Hepatocyte (in vitro differentiated cells): ENCODE measurements at places on chromosomes 2 and 18.
A peak's percentile ranks its signal among the peaks of the same experiment; 100 is the strongest.

DNA sequence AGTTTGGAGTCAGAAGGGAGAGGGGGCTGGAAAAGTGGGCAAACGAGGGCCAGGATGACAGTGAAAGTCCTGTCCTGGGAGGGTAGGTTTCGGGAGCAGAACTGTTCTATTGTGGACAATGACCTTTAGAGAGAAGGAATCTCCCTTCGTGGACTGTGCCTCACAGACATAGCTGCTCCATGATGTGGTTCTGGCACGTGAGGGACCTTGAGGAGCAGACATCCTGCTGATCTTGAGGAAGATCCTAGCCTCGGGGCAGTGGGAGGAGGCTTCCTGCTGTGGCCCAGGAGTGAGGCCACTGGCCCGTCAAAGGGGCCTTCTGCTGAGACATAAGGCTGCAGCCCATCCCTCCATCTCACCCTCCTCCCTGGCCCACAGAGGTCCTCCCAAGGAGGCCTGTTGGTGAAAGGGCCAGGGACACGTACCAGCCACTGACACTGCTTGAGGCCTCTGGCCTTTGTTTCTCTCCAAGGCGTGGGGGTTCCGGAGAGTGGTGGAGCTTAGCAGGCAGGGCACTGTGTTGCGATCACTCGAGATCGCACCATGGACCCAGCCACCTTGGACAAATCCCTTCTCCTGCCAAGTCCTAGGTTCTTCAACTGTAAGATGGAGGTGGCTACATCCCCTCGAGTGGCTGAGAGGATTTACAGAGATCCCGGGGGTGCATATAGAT is 167.2 kb downstream of the CELF4 start:
- H3K27ac ChIP-seq = no peak overlapping the region
- H3K4me3 ChIP-seq = no peak overlapping the region
- H3K4me1 ChIP-seq = peaks cover 3% of the 10 kb centered on the region
- no peak for DNase-seq
- H3K27me3 ChIP-seq = peaks cover 17% of the 10 kb centered on the region

GRCh38 chr18:10140461-10141282 is 226.9 kb downstream of the VAPA start:
- peak overlapping the region; percentile 82 for H3K27ac ChIP-seq
- H3K4me3 ChIP-seq = no peak overlapping the region
- H3K27me3 ChIP-seq = no peaks in the 10 kb centered on the region
- peak; percentile 81 for DNase-seq

DNA sequence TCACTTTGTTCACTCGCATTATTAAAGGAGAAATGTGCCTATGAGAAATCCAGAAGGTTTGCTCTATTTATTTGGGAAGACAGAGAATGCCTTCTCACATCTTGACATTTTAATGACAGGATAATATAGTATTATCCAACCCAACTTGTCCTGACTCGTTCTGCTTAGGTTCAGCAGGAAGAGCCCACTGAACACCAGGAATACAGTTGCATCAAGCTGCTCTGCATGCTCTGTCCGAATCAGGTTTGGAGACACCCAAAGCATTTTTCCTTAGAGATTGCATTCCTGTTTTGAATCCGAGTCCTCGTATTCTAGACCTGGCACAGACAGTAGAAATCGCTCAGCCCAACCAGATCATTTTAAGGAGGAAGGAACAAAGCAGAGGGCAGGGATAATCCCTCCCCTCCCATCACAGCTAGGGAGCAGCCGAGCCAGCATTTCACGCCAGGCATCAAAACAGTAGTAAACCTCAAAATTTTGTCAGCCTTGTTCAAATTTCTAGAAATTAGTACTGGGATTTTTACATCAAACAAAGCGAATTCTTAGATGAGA is 837.4 kb upstream of the ID2 start:
- no peaks in the 10 kb centered on the region for H3K27me3 ChIP-seq
- H3K36me3 ChIP-seq = no peaks in the 10 kb centered on the region
- no peak overlapping the region for H3K4me3 ChIP-seq
- no peak overlapping the region for H3K27ac ChIP-seq
- no peak for DNase-seq
- H3K4me1 ChIP-seq = peaks cover 9% of the 10 kb centered on the region

DNA sequence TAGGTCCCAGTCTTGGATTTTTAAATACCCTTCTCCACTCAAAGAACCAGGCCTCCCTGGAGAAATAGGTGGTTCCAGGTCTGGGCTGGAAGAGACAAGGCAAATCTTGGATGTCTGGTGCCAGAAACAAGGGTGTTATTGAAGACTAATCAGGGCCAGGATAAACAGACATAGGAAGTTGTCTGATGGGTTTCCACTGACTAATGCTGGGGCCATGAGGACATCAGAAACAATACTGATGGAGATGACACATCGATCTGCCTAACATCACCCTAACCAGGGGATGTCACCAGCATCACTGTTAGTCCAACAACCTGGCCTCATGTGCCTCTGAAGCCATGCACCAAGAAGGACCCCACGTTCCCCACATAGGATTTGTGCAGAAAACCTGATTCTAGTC is 42.5 kb upstream of the GLI2 start:
- H3K27me3 ChIP-seq = peaks cover 24% of the 10 kb centered on the region
- H3K36me3 ChIP-seq = no peaks in the 10 kb centered on the region
- DNase-seq = no peak
- H3K27ac ChIP-seq = no peak overlapping the region

GRCh38 chr2:209519271-209519670 is 95.4 kb downstream of the MAP2 start:
- no peak overlapping the region for H3K27ac ChIP-seq
- no peaks in the 10 kb centered on the region for H3K27me3 ChIP-seq
- H3K36me3 ChIP-seq = no peaks in the 10 kb centered on the region
- DNase-seq = no peak
- no peak overlapping the region for H3K4me3 ChIP-seq

GRCh38 chr2:12712881-12713280 is 3.9 kb upstream of the TRIB2 start:
- DNase-seq = peak; percentile 21
- H3K4me3 ChIP-seq = no peak overlapping the region

GRCh38 chr2:148023861-148024260 is 3.0 kb downstream of the MBD5 start:
- no peak for DNase-seq
- no peak overlapping the region for H3K27ac ChIP-seq
- no peak overlapping the region for H3K4me3 ChIP-seq
- no peaks in the 10 kb centered on the region for H3K27me3 ChIP-seq

- no peaks in the 10 kb centered on the region for H3K27me3 ChIP-seq
- no peak for DNase-seq
- H3K4me3 ChIP-seq = no peak overlapping the region
- H3K36me3 ChIP-seq = no peaks in the 10 kb centered on the region
These were observed 193.2 kb downstream of the LNPK start for GRCh38 chr2:175808858-175809257.

GRCh38 chr2:110101280-110101844 is 14.3 kb downstream of the MALL start:
- no peaks in the 10 kb centered on the region for H3K27me3 ChIP-seq
- H3K4me3 ChIP-seq = no peak overlapping the region
- peak; percentile 86 for DNase-seq
- peaks cover 36% of the 10 kb centered on the region for H3K4me1 ChIP-seq

- H3K36me3 ChIP-seq = no peaks in the 10 kb centered on the region
- H3K27me3 ChIP-seq = peaks cover 13% of the 10 kb centered on the region
- H3K4me1 ChIP-seq = no peaks in the 10 kb centered on the region
- no peak overlapping the region for H3K4me3 ChIP-seq
- peak; percentile 64 for DNase-seq
These were observed 7.0 kb upstream of the NXPH2 start for GRCh38 chr2:138787053-138787666.

- H3K27me3 ChIP-seq = no peaks in the 10 kb centered on the region
- no peaks in the 10 kb centered on the region for H3K36me3 ChIP-seq
- no peak overlapping the region for H3K4me3 ChIP-seq
- no peak for DNase-seq
These were observed 35.9 kb downstream of the NABP1 start for GRCh38 chr2:191713837-191714236.

GRCh38 chr2:149185942-149186490 is 144.4 kb upstream of the LYPD6 start:
- no peaks in the 10 kb centered on the region for H3K36me3 ChIP-seq
- no peaks in the 10 kb centered on the region for H3K4me1 ChIP-seq
- no peak overlapping the region for H3K4me3 ChIP-seq
- H3K27ac ChIP-seq = no peak overlapping the region
- DNase-seq = no peak

GRCh38 chr2:181574321-181574720 is 82.6 kb downstream of the CERKL start:
- no peak for DNase-seq
- H3K36me3 ChIP-seq = no peaks in the 10 kb centered on the region
- no peak overlapping the region for H3K4me3 ChIP-seq
- no peaks in the 10 kb centered on the region for H3K27me3 ChIP-seq

DNA sequence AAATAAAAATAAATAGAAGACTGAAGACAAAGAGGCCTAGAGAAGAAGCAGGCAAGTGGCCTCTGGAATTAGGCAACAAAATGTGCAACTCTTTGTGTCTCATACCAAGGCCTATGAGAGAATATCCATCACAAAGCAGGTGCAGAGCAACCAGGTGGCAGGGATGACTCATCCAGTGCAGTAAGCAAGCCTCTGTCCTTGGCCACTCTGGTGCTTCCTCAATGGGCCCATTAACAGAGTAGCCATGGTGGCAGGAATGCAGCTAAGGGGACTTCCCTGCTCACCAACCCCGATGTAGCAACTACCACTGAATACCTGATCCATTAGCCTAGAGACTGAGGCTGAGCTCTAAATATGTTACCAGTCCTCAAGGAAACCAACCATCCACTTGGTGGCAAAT is 11.0 kb upstream of the EPG5 start:
- peak; percentile 40 for DNase-seq
- H3K36me3 ChIP-seq = no peaks in the 10 kb centered on the region
- no peaks in the 10 kb centered on the region for H3K27me3 ChIP-seq
- H3K4me3 ChIP-seq = no peak overlapping the region
